ENCODE measurements at places on chromosomes 12 and 14.

DNA sequence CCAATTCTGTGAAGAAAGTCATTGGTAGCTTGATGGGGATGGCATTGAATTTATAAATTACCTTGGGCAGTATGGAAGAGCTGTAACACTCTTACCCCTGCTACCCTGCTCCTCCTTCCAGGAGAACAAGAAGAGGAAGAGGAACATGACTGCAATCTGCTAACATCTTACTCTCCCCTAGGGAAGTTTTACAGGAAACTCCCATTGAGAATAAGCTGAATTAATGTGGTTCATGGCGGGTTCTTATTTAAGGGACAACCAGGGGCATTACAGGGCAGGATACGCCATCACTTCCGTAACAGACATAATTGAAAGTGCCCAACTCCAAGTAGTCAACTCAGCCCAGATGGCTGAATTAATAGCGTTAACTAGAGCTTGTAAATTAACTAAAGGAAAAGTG lies 9.4 kb upstream of the PSMC1 start:
- DNase-seq = no peak

DNA sequence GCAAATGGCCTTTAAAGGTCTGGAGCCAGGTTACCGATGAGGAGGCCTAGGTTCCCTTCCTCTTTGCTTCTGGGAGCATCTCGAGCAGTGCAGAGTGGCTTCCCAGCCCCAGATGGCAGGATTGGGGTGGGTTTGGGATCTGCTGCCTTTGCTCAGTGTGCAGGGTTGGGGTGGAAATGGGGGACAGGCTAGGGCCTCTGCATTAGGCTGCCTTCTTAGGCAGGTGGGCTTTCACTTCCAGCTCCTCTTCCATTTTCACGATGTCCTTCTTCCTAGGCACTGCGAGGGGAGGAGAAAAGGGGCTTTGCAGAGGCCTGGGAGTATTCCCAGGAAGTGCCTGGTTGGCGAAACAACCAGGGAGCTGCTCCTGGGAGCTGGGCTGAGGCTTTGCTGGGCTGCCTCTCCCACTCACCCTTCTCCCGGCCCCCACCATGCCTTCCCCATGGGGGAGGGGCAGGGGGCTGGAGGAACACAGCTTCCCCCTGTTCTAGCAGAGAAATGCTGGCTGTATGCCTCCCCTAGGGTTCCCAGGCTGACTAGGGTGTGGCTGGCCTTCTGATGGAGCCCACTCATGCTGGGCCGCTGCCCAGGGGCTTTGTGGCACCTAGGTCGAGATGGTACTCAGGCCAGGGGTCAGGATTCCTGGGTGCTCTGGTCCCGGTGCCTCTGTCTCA lies 2.4 kb downstream of the NR4A1 start:
- no peak for DNase-seq

DNA sequence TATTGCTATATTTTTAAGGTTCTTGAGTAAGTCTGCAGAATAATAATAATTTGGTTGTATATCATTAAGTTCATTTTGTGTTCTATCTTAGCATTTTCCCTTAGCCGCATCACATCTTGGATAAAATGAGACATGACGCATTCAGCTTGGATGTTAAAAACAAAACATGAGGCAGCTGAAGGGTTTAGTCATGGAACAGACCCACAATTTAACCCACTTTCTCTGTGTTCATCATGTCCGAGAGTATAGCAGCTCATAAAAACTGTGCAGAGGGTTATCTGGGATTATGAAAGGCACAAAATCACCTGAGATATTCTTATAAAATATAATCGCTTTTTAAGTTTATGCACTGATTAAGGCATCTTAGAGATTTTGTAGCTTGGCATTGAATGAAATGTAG lies 219.3 kb downstream of the TRHDE start:
- peak; percentile 16 for DNase-seq

GRCh38 chr14:42490536-42490935 lies 883.9 kb downstream of the LRFN5 start:
- no peak for DNase-seq

GRCh38 chr12:9906873-9907272 lies 25.3 kb downstream of the CLEC2A start:
- DNase-seq = no peak

DNA sequence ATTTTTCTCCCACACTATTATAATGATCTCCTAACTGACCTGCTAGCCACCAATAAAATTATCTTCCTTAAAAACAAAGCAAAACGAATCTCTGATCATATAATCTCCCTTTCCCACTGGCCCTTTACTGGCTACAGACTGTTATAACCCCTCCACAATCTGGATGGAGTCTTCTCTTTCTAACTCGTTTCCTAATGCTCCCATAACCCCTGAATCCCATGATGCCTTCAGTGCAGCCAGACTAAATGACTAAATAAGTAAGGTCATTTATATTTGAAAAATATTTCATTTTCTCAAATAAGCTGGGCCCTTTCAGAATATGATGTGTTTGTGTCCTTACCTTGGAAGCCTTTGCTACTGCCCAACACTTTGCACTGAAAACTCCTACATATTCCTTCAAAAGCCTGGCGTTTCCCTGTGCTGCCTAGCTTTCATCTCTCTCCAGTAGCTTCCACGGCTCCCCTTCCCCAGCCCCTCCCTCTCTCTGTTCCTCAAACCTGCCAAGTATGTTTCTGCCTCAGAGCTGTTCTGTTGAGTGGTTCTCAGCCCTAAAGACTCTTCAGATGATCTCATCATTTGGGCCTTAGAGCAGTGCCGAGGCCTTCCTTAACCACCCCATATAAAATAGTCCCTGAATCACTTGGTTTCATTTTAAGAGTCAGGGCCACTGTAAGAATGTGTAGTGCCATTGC lies 91.7 kb downstream of the MYRFL start:
- DNase-seq = no peak

Data from AG10803 (cell line).